ENCODE measurements at places on chromosomes 2 and 18.

- no peak for DNase-seq
These were observed 119.0 kb upstream of the SNTG2 start for GRCh38 chr2:831622-832021.

GRCh38 chr2:173607606-173608311 is 253.1 kb downstream of the CDCA7 start:
- DNase-seq = no peak

DNA sequence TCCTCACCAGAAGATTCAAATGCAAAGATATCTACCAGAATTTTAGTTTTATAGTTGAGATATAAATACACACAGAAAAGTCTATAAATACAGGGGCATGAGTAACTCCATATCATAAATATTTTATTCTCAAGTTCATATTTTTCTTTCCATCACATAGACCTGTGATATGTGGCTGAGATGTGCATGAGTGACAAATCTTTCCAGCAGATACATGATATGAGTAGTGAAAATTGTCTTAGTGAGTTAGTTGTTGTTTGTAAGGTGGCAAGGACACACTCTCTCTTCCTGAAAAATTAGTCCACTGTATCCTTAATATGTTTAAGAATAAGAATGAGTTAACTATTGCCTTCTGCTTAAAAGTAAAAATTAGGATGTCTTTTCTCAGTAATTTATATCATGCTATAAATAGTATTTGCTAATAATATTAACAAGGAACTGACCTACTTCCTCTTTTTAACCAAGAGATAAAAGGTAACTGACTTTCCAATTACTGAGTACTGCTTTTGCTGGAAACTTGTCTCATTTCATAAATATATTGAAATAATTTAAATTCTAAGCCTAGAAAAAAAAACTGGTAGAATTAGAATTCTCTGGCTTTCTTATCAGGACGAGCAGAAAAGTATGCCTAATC is 85.2 kb upstream of the SESTD1 start:
- DNase-seq = no peak

DNA sequence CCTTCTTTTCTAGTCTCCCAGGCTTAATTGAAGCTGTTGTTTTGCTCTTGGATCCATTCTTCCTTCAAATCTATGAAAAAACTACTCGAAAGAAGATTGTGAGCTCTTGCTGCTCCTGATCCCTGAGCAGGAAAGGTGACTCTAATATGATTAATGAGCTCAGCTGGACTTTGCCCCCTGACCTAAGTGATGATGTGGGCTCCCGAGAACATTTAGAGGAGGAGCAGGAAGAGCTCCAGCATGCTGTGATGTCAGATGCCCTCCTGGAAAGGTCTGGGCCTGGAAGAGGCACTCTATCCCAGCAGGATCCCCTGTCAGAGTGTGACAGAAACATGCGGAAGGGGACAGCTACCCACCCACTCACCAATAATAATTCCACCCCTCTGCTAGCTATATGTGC is 117.9 kb upstream of the PELI1 start:
- DNase-seq = no peak

DNA sequence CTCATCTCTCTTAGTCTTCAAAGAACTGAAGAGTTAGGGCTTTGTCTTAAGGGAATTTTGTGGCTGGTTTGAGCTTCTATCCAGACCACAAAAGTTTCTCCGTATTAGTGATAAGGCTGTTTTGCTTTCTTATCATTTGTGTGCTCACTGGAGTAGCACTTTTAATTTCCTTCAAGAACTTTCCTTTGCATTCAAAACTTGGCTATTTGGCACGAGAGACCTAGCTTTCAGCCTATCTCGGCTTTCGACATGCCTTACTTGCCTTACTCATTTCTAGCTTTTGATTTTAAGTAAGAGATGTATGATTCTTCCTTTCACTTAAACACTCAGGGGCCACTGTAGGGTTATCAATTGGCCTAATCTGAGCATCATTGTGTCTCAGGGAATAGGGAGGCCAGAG is 29.9 kb downstream of the HDHD2 start:
- DNase-seq = no peak

- no peak for DNase-seq
These were observed 26.2 kb upstream of the SPOPL start for GRCh38 chr2:138475277-138475776.

DNA sequence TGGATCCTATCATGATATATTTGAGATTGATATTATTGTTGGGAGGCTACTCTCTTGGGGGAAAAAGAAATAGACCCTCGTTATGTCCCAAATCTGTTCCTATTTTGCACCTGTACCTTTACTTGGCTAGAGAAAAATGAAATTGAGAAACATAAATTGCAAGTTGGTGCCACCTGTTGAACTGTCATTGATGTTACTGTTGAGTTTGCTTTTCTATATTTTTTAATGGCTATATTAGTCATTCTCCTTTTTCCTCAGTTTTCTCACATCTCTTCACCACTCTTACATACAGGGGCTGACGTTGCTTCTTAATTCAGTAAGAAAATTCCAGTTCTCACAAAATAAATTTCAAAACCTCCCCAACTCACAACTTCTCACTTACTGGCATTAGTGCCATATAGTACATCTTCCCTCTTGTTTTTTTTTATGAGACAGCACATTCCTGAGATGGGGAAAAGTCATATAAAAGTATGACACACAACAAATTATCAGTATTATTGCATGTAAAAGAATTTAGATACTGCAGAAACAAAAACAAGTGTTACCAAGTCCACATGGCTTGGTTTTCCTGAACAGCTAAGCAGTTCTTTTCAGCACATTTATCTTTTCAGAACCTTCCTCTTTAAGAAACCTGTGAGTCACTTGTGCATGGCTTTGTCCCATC is 348.3 kb upstream of the DSEL start:
- DNase-seq = peak; percentile 49

GRCh38 chr2:177242121-177242987 is 22.2 kb downstream of the NFE2L2 start:
- DNase-seq = peak; percentile 85

DNA sequence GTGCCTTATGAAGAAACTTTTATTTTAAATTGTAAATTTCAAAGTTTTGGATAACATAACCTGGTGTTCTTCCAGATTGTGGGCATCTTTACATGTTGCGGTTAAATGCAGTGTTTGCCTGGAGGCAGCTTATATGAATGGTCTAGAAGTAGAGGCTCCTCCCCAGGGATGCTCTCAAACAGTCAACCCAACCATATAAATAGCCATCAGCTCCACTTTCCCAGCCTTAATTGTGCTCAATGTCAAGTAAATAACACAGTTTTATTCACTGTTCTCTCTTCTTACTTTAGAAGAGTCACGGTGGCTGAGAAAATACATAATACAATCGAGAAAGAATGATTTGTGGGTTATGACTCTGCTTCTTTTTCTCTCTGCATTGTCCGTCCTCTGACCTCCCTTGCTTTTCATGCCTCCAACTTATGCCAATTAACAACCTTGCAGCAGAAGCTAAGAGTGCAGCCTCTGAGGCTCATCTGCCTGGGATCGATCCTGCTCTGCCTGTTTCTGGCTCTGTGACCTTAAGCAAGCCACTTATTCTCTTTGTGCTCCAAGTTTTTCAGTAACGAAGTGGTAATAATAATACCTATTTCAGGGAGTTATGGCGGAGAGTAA is 100.3 kb downstream of the DAW1 start:
- DNase-seq = no peak

- no peak for DNase-seq
These were observed 49.4 kb upstream of the ACTR3 start for GRCh38 chr2:113840518-113840917.

DNA sequence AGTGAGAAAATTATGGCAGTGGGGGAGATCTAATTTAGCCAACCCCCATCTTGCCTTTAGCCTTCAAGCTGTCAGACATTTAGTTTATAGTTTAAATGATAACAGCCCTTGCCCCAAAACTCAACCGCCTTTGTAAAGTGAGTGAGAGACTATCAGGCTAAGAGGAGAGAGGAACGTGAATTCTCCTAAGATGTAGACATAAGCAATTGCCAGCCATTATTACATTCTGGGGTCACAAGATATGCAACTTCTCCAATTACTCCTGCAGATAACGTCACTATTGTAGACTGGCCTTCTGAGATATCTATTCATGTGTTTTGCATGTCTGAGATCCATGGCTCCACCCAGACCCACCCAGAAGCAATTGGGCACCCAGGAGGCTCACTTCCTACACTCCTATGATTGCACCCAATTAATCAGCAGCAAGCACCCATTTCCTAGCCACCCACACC is 307.3 kb downstream of the NBAS start:
- DNase-seq = no peak

- DNase-seq = peak; percentile 64
These were observed 95.6 kb downstream of the TNFRSF11A start for GRCh38 chr18:62420513-62421209.

- no peak for DNase-seq
These were observed 13.8 kb upstream of the ZFP36L2 start for GRCh38 chr2:43239981-43240765.

GRCh38 chr2:155381436-155381835 is 682.9 kb downstream of the KCNJ3 start:
- no peak for DNase-seq

- DNase-seq = peak; percentile 30
These were observed 373.7 kb upstream of the GALNT5 start for GRCh38 chr2:156883804-156884203.

- DNase-seq = no peak
These were observed 153.6 kb downstream of the FAM210A start for GRCh38 chr18:13572721-13573120.

DNA sequence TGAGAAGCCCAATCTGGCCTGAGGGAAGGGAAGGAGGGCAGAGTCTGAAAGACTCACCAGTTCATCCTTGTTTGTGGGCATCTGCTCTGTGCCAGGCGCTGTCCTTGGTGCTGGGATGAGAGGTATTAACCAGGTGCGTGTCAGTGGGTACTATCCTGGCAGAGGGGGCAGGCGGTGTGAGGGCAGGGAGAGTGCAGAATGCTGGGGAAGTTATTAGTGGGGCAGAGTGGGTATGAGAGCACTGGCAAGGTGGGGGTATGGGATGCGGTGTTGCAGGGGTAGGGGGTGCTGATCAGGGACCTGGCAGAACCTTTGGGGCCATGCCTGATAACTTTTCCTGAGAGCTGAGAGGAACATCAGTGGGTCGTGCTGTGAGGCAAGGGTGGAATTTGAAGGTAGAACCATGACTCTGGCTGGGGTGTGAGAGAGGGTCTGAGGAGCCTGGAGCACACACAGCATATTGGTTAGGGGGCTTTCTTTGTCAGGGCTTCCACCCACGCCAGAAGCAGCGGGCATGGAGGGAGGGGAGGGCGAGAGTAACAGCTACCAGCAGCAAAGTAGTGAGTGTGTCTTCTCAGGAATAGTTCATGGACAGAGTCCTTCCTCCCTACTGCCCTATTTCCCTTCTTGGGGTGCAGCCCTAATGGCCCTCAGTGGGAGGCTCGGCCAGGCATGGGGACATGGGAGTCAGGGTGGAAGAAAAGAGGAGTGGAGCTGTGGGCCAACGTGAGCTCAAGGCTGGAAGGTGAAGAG is 290.7 kb downstream of the CYP26B1 start:
- DNase-seq = no peak
